Activated CD4-positive, alpha-beta T cell treated with anti-CD3 and anti-CD28 coated beads, Interleukin-2, amount 10 ng/mL, durations not matched to agents 7 days and 5 days (primary cell): ENCODE measurements at places on chromosomes 13 and 19. TPM values are rescaled to one million over a fixed set of nuclear protein-coding genes. Genes with fewer than 3 reads are reported as not detected.

The ZNF681 gene
- total RNA-seq = 5.2 TPM

The TDRD12 gene
- total RNA-seq = 0.25 TPM

The KLK1 gene
- total RNA-seq = 1.1 TPM

The MYBPC2 gene
- not detected for total RNA-seq

The MATK gene
- total RNA-seq = 18.3 TPM

The STOML3 gene
- total RNA-seq = not detected

The CALR3 gene
- total RNA-seq = not detected
